Motor neuron (in vitro differentiated cells): ENCODE measurements at places on chromosomes 4 and X.

- ATAC-seq, result no peak
Measured at GRCh38 chrX:115912372-115912897, 258.1 kb upstream of the AGTR2 start.

- no peak for ATAC-seq
Measured at GRCh38 chrX:69031971-69032391, 133.3 kb downstream of the PJA1 start.

DNA sequence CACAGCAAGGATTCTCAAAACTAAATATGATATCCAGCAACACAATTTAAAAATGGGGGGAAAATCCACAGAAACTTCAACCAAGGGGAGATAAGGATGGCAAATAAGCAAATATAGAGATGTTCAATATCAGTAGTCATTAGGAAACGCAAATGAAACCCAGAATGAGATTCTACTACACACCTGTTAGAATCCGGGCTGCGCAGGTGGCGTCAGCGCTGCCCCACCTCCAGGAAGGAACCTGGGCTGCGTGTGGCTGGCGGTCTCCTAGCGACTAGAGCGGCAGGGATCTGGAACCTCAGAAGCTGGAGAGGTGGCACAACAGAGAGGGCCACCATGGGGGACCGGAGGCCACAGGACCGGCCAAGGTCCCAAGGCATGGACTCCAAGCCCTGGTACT, at the start of gene FAM47B:
TSS of gene FAM47B (plus strand) at position 301 of the 400 bp plus-strand sequence. CDS start at position 337, 36 bp downstream.
- no peak for ATAC-seq

- ATAC-seq, result no peak
Measured at GRCh38 chr4:17283251-17283650, 228.6 kb downstream of the QDPR start.

- ATAC-seq, result no peak
Measured at GRCh38 chr4:172997217-172997609, 171.4 kb upstream of the GALNT7 start.

- no peak for ATAC-seq
Measured at GRCh38 chr4:78032446-78032845, 24.7 kb upstream of the FRAS1 start.

GRCh38 chrX:13334491-13334890, 14.6 kb upstream of the ATXN3L start:
- ATAC-seq, result no peak

GRCh38 chr4:55871299-55871800, 17.9 kb downstream of the EXOC1 start:
- ATAC-seq, result no peak

DNA sequence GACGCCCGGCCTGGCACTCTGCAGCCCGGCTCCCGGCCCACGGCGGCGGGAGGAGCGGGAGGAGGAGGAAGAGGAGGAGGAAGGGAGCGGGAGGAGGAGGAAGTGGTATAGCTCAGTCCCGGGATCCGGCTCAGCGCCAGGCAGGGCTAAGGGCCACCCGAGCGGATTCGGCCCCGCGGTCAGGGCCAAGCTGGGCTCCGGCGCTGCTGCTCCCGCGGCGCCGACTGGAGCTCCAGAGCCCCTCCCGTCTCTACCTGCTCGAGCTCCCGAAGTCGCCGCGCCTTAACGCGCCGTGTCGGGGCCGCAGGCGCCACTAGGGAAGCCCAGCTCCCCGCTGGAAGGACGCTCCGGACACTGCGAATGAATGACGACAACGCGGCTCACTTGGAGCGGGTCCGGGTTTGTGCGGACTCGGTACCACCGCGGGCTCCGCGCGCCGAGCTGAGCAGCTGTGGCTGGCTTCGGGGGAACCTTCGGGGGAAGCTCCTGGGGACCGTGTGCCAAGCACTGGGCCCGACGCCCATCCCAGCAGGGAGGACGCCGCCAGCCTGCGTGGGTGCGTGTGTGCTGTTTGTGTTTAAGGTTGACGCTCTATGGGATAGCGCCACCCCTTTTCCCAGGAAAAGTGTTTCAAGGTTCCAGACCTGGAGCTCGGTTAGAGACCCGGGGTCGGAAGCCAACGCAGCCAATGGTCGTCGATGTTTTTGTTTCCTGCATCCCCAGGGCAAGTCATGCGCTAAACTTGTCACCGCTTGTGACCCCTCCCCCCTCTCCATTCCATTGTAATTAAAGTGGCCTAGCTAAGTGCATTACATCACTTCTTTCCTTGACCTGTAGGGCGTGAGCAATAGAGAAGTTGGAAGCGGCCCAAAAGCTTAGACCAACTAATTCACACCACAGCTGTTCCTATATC, at the start of gene TBC1D9:
TSS of gene TBC1D9 (minus strand) at position 67 of the 913 bp plus-strand sequence. CDS start 340 bp downstream, outside the sequence.
- peak; percentile 77 for ATAC-seq

DNA sequence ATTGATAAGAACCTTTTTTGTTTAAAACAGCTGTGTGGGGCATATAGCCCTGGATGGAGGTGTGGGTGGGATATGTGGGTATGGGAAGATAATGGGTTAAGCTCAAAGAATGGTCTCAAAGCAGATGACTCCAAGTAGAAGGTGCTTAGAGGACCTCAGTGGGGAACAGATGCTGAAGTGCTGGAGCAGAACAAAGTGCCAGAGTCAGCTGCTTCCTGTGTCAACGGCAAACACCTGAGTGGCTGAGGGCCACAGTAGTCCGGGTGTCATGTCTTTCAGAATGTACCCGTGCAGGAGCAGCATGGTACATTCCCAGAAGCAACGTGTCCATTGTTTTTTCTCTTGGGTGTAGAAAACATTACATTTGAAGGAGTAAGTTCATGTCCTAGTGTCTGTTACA, 210.6 kb downstream of the CCNG2 start:
- no peak for ATAC-seq

DNA sequence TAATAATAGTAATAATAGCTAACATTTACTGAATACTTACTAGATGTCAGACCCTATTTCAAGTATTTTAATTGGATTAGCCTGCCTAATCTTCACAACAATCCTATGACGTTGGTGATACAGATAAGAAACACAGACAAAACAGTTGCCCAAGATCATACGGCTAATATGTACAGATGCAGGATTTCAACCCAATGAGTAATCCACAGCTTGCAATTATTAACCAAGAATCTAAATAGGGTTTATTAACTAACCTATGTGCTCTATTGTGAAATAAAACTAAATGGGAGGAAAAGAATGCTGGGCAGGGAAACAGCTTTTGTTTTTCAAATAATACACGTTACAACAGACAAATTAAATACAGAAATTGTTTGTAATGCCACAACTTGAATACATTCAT, 23.4 kb downstream of the FBXO8 start:
- ATAC-seq, result no peak

DNA sequence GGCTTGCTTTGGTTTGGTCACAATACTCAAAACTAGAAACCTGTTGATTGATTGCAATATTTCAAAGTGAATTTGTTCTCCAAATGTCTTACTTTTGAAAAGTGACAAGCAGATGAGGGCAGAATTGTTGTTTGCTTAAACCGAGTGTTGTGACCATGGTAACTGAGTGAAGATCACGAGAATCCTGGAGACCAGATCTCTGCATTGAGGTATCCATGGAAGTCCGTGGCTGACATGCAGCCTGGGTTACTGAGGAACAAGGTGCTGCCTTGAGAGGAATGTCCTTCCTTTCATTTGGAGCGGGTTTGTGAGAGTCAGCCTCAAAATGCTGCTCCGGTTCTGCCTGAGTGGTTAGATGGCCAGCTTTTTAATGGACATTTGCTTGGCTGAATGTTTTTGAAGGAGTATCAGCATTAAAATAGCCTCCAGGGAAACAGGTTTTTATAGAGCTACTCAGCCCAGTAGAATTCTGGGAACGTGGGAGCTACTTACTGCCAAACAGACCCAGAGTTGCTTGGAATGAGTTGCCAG, 31.3 kb downstream of the NYX start:
- ATAC-seq, result peak; percentile 61

DNA sequence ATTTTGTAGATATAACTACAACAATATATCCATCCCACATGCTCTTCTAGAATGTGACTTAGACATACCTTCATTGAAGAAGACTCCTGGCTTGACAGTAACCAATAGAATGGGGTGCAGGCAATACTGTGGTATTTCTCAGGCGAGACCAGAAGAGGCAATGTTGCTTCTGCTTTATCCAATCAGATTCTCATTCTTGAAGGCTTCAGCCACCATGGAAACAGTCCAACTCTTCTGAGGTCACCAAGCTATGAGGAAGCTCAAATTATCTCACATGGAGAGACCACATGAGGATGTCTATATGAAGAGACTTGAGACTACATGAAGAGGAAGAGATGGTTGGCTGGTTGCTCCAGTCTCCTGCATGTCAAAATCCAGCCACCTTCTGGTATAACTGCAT, 469.9 kb downstream of the PCDH10 start:
- no peak for ATAC-seq

DNA sequence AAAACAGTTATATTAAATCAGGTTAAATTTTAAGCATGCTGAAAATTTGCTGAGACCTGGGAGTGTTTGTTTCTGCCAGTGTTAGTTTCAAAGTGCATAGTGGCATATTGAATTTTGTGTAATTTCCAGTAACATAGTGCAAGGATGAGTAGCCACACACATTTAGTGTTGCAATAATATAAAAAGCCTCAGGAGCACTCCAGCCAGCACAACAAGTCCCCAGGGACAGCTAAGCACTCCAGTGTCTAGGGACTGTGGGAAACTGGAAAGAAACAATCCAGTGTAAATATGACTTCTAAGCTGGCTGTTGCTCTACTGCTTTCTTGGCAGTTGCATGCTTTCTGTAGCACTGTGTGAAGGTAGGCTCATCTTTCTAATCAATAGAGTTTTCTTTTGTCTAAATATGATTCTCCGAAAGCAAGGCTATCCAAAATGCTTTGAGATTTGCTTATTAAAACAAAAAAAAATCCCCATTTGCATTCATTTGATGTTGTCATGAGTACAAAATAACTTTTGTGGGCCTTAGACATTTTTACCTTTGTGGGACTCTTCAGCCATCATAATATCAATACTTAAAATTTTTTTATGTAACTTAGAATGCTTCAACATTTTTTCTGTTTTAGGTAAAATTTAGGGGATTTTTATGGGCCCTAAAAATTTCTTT, 24.2 kb upstream of the CXCL2 start:
- ATAC-seq, result peak; percentile 75

DNA sequence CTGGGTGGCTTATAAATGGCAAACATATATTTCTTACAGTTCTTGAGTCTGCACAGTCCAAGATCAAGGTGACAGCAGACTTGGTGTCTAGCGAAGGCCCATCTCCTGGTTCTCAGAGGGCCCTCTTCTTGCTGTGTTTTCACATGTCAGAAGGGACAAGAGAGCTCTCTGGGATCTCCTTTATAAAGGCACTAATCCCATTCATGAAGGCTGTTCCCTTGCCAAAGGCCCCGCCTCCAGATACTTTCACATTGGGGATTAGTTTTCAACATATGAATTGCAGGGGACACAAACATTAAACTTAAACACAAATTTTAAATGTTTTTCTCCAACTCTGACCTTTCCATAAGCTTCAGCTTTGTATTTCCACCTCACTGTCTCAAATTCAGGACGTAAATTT, 1135.0 kb upstream of the TENM3 start:
- no peak for ATAC-seq

- ATAC-seq, result no peak
Measured at GRCh38 chr4:11675051-11675800, 246.5 kb upstream of the HS3ST1 start.

DNA sequence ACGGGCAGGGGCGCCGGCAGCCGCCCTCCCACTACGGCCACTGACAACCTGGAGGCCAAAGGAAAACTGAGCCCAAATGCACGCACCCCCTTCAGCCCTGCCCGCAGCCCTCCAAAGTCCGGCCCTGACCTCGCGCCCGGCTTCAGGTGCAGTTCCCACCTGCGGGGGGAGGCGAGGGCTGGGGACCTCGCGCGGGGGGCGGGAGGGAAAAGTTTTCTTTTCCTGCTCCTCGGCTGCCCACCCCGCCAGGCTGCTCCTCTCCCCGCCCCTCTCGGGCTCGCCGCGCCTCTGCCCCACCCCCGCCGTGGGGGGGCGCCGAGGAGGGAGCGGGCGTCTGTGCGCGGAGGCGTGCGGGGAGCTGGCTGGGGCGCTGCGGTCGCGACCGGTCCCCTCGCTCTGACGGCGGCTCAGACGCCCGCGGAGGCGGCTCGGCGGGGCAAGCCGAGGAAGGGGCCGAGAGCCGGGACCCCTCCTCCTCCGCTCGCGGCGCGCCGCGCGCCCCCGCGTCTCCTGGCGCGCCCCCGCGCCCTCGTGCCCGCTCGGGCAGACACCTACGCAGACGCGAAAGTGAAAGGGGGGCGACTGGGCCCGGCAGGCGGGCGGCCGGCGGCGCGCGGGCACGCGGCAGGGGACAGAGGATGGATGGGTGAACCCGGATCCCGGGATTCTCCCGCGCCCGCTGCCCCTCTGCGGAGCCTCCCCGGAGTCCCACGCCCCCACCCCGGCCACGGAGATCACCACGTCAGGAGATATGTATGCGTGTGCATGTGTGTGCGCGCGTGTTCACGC, 3.1 kb upstream of the NR3C2 start:
- peak; percentile 16 for ATAC-seq

DNA sequence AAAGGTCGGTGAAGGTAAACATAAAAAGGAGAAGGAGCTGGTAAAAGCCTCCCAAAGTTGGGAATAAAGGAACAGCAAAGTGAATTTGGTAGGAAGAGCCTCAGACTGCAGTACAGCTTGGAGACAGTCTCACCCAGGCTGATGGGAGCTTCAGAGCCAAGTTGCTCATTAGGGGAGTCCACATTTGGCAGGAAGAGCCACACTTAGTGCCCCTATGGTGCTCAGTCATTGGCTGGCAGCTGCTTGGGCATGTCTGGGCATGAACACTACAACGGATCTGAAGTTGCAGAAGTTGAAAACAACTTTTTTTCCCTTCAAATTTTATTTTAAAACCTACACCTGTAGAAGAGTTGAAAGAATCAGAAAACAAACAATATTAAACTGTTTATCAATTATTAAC, 2497.3 kb downstream of the ARAP2 start:
- no peak for ATAC-seq

GRCh38 chr4:17515445-17516407, 761 bp downstream of the CLRN2 start:
- ATAC-seq, result no peak

DNA sequence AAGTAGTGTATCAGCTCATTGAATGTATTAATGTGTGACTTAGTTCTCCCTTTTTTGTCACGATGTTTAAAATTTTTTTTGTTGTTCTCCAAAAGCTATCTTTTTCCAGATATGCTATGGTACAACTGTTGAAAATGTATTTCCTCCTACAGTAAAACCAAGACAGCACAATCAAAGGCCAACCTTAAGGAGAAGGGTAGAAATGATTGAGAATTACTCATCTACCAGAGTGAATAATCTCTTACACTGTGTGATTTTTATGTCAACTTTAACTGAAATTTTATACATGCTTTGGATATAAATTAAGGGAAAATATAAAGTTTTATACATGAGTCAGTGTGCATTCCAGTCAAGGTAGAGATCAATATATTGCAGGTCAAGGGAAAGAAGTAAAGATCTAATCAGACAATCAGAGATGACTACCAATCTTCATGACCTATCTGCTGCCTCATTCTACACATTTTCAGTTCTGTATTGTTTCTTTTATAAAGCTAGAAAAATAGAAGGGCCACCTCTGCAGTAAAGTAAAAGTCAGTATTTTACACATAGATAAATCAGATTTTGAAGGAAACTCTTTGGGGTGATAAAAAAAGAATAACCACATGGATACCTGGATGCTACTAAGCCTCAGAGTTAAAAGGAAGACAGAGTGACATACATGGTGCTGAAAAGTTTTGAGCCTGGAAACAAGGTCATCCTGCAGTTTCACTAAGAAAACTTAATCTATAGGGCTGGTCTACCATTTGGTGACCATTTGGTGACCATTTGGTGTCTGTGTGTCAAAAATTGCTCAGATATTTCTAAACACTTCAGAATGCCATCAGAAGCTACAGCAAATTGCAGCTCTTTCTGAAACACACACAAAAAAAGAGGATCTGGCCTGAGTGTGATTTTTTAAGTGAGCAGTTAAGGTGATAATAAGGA, 1.6 kb downstream of the FAM13A start:
- no peak for ATAC-seq
